ENCODE measurements at places on chromosomes 16 and 17. TPM values are rescaled to one million over a fixed set of nuclear protein-coding genes. Genes with fewer than 3 reads are reported as not detected.

DNA sequence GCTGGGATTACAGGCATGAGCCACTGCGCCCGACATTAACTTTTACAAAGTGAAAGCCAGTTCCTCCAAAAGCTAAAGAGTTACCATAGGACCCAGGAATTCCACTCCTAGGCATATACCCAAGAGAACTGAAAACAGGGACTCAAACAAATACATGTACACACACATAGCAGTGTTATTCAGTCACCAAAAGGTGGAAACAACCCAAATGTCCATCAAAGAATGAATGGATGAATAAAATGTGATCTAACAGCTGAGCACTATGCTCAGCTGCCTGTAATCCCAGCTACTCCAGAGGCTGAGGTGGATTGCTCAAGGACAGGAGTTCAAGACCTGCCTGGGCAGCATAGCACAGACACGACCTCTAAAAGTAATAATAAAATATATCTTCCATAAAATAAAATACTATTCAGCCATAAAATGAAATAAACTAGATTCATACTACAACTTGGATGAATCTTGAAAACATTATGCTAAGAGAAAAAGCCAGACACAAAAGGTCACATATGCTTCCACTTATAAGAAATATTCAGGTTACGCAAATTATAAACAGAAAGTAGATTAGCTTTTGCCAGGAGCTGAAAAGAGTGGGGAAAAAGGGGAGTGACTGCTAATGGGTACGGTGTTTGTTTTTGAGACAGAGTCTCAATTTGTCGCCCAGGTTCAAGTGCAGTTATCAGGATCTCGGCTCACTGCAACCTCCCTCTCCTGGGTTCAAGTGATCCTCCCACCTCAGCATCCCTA, 9.3 kb upstream of the USP7 start:
- DNase-seq, result no peak

DNA sequence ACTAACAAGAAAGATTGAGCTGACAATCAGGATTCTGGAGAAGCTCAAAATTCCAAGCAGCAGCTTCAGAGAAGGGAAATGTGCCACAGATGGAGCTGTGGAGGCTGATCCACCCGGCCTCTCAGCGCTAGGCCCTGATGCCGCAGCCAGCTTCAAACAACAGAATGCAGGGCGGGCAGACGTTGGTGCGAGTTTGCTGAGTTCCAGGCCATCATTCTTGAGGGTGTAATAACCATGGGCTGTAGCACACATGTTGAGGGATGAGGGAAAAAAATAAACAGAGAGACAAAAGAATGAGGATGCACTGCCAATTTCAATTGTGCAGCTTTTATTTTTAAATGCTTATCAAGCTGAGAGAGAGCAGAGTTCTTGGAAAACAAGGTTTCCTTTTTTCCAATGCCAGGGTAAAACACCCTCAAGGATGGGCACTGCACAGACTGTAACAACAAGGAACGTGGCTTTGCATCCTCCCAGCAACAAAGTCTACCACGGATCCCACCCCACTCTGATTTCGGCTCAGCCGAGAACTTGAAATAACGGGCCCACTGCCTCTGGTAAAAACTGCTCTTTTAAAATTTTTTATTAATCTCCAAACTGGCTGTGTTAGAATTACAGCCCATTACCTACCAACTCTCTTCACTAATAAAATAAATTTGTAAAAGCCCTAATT, 90.2 kb downstream of the SMG6 start:
- DNase-seq, result no peak

DNA sequence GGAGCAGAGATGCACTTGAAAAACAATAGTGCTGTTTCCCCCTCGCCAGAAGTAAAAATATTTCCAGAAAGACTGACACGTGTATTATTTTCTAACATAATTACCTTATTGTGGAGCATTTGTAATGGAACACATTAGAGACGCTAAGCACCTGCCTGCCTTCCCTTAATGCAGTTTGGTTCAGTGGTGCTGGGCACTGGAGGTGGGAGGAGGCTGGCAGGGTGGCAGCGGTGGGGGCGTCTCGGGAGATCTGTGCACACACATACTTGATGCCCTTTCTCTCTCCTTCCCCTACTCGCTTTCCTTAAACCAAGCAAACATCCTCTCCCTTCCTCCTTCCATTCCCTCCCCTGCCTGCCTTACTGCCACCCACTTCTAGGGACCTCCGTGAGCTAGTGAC, 156.6 kb upstream of the SDK2 start:
- DNase-seq, result no peak

The KRT28 gene
- total RNA-seq, result not detected

GRCh38 chr17:17874478-17874877, 37.7 kb upstream of the SREBF1 start:
- no peak for DNase-seq

- no peak for DNase-seq
Observed at GRCh38 chr16:8760021-8760420, 37.4 kb downstream of the TMEM186 start.

DNA sequence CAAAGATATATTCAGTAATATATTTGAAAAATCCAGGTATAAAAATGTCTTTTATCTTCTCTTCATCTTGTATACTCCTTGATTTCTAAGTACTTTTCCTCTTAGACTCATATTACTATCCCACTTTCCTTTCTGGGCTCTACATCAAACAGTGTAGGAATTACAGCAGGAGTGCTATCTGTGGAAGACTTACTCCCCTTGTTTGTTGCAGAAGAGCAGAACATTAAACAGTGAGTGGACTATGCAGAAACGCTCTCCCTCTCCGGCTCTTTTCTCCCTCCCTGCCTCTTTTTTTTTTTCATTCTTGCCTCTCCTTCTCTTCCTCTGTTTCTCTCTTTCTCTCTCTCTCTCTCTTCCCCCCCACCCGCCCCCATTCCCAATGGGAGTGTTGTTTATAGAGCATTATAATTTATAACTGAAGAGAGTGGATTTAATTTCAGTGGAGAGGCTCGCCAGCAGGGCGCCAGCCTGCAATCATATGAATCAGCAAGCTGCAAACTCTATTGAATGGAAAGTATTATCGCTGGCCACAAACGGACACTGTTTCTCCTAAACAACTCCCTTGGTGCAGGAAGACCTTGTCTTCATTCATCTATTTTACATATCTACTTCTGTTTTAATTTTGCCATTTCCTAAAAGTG, 242.3 kb upstream of the TBX2 start:
- no peak for DNase-seq

DNA sequence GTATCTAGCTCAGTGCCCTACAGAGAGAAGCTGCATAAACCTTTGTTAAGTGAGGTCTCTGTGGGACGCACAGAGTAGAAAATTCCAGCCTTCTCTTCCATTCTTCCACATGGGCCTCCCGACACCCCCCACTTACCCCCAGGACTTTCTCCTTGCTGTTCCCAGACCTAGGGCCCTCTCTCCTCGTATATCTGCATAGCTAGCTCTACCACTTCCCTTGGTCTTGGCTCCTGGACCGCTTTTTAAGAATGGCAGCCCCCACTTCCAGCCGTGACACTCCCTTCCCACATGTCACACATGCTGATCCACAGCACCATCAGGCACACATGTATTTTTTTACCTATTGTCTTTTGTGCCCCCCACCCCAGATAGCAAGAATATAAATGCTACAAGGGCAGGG, 16.7 kb upstream of the FOXJ1 start:
- no peak for DNase-seq

DNA sequence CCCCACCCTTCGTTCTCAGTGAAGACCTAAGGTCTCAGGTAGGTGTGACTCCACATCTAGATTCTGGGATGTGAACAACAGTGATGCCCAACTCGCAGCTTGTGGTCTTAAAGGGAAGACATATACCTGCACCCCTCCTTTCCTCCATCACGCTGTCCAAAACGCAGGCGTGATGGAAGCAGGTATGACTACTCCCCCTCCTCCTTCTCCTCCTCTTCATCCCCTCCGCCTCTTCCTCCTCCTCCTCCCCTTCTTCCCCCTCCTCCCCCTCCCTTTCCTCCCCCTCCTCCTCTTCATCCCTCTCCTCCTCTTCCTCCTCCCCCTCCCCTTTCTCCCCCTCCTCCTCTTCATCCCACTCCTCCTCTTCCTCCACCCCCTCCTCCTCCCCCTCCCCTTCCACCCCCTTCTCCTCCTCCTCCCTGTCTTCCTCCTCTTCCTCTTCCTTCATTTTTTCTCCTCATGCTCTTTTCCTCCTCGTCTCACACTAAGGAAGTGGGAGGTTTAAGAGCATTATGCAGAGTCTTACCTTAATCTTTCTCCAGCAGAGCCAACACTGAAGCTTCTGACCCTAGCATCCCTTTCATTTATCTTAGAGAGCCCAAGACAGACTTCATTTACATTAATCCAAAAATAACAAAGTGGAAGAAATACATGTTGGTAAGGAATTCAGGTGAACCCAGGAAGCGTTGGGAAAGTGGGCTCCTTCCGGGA, 352.5 kb downstream of the FOXL1 start:
- DNase-seq, result no peak

- DNase-seq, result no peak
Observed at GRCh38 chr17:48148854-48149786, 41.6 kb downstream of the SNX11 start.

The BTBD17 gene
- 0.89 TPM for total RNA-seq

DNA sequence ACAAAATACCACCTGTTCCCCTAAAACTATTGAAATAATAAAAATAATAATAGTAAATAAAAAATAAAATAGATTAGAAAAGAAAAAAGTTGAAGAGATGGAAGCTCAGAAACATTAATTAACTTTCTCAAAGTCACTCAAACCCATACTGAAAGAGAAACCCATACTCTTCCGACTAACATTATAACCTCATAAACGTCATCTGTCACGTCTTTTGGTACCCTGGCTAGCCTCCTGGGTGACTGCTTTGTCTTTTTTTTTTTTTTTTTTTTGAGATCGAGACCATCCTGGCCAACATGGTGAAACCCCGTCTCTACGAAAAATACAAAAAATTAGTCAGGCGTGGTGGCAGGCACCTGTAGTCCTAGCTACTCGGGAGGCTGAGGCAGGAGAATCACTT, 7.6 kb downstream of the SLFN12L start:
- DNase-seq, result no peak

The ETV4 gene
- total RNA-seq, result 1.1 TPM

The TBC1D3I gene
- not detected for total RNA-seq

The GAST gene
- not detected for total RNA-seq

The TBC1D3D gene
- total RNA-seq, result not detected

The ELMO3 gene
- 37.8 TPM for total RNA-seq

- no peak for DNase-seq
Observed at GRCh38 chr17:58338841-58339754, 10.5 kb upstream of the TSPOAP1 start.

DNA sequence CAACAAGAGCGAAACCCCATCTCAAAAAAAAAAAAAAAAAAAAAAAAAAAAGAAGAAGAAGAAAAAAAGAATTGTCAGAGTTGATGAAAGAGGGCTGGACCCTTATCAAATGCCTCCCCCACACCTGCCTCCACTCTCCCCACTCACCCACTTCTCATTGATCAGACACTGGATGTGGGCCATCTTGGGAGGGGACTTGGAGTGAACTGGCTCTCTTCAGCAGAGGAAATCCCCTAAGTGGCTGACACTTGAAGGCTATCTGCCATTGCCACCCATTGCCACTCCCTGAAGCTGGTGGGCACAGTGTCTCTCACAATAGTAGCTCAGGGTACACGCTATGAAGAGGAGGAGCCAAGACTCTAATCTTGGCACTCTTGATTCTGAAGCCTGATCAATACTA, 1.6 kb downstream of the ITGA2B start:
- DNase-seq, result no peak

- DNase-seq, result no peak
Observed at GRCh38 chr17:73593249-73593965, 50.8 kb downstream of the SDK2 start.

- DNase-seq, result no peak
Observed at GRCh38 chr17:15442311-15443180, 24.9 kb downstream of the CDRT4 start.

GRCh38 chr17:34974794-34975785, 5.2 kb upstream of the LIG3 start:
- no peak for DNase-seq

- DNase-seq, result no peak
Observed at GRCh38 chr16:67108931-67109406, 772 bp upstream of the PHAF1 start.

The SLC47A2 gene
- not detected for total RNA-seq
